ENCODE measurements at places on chromosomes 12 and 14.
A peak's percentile ranks its signal among the peaks of the same experiment; 100 is the strongest.

GRCh38 chr12:93729934-93730333 lies 52.8 kb downstream of the CRADD start:
- DNase-seq, result no peak

DNA sequence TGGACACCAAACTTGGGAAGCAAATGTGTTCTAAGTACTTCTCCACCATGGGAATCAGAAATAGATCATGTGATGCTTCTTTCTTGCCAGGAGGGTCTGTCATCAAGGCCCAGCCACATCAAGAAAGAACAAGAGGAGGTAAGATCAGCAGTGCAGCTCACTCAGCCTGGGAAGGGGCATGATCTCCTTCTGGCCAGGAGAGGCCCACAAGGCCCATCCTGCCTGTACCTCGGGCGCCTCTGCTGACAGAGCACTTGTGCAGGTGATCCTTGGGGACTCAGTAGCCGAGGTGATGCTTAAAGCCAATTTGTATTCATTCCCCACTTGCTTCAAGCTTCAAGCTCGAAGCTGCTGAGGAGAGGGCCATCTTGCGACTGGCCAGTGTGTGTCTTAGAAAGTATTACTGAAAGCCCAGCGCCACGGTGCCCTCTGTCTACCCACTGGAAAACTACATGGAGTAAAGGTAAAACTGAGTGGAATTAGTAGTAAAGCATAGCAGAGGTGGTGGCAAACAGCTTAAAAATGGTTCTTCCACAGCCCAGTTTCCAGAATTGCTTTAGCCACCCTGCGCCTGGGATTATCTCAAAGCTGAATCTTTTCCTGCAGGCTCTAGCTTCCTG lies 26.2 kb downstream of the RTRAF start:
- DNase-seq, result peak; percentile 26

DNA sequence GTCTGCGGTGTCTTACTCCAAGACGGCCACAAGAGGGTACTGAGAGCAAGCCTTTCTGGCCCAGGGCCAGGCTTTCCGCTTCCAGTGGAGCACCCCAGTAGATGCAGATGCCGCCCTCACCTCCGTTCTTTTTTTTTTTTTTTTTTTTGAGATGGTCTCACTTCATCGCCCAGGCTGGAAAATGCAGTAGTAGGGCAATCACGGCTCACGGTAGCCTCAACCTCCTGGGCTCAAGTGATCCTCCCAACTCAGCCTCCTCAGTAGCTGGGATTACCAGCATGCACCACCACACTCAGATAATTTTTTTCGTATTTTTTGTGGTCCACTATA lies 5.6 kb upstream of the LBHD2 start:
- DNase-seq, result peak; percentile 75

DNA sequence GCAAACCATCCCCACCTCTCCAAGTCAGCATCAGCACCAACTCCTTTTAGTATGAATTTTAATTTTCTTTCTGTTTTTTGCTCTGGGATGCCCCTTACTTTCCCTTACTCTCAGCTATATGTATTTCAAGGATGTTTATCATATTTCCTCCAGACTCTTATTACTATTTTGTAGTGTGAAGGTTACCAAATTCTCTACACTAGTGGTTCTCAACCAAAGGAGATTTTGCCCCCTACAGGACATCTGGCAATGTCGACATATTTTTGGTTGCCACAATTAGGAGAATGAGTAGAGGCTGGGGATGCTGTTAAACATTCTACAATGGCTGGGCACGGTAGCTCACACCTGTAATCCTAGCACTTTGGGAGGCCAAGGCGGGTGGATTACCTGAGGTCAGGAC lies 29.1 kb upstream of the SOS2 start:
- peak; percentile 44 for DNase-seq

- DNase-seq, result no peak
Observed at GRCh38 chr12:52383331-52383730, 2.1 kb downstream of the KRT84 start.

DNA sequence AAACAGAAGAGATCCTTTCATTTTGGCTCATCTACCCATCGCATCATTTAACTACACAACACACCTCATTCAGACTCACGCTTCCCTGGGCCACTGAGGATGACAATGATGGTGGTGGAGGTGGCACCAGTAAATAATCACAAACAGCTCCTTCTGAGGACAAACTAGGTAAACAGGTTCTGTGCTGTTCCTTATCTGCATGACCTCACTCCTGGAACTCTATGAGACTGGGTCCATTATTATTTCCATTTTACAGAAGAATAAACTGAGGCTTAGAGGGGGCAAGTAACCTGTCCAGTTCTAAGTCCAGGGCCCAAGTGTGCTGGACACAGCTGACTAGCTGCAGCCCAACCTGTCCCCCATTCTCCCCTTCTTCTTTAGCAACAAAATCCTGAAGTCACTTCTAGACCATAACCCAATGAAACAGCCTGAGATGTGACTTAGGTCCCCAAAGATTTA lies 50.4 kb downstream of the ITPK1 start:
- DNase-seq, result no peak

- no peak for DNase-seq
Observed at GRCh38 chr12:122820838-122821271, 14.4 kb upstream of the HIP1R start.

DNA sequence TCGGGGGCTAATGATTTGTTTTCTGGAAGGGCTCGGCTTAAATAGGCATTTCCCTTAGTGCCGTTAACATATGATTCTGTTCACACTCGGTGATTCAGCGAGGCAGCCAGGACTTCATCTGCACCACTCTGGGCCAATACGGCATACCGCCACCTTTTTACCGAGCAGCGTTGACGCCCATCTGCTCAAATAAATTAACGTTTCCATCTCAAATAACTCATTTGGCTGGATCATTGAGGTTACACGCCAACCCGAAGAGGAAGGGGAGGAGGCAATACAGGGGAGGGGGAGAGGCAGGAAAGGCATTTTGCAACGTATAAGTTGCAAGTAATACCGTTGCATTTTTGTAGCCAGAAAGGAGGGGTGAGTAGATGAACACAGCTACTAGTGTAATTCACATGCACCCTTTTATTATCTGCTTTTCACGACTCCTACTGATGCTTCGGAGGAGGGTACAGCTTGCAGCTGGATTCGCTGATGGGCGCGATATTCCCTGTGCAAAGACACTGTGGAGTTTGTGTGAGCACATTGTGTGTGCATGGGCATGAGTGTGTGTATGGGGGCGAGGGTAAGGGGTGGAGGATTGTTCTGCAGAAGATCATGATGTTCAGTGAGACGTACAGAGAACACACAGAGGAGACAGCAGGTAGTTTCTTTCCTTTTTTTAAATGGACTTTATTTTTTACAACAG lies 45.9 kb downstream of the MAP1LC3B2 start:
- DNase-seq, result peak; percentile 64

- DNase-seq, result no peak
Observed at GRCh38 chr14:51917193-51917592, 56.8 kb downstream of the GNG2 start.

DNA sequence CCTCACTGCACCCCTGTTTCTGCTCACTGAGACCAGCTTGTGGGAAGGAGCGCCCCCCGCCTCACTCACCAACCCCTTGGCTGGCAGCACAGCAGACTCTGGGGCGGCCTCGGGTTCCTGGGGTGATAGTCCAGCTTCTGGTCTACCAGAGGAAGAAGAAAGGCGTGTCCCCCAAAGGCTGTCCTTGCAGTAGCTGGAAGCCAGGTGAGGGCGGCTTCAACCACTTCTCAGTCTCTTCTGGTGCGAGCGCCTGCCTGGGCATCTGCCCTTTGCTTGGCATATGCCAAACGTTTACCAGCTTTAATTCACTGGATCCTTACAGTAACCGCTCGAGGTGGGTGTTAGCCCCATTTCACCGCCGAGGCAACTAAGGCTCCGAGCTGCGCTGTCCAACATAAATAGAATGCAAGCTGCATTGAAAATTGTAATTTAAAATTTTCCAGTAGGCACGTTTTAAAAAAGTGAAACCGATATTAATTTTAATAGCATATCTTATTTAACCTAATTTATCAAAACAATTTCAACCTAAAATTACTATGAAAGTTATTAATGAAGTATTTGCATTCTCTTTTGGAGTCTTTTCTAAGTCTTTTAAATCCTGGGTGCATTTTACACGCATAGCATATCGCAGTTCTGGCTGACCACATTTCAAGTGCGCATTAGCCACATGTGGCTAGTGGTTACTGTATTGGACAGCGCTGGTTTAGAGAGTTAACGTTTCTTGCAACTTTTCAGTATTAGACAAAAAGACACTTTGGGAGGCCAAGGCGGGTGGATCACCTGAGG lies 872 bp downstream of the FAM177A1 start:
- no peak for DNase-seq

GRCh38 chr12:47123730-47124129 lies 44.0 kb upstream of the AMIGO2 start:
- no peak for DNase-seq

- no peak for DNase-seq
Observed at GRCh38 chr12:126617312-126617711, 1552.1 kb downstream of the AACS start.

GRCh38 chr12:68505970-68506369 lies 104.7 kb upstream of the RAP1B start:
- DNase-seq, result no peak

GRCh38 chr12:75389061-75389460 lies 1.8 kb upstream of the GLIPR1L2 start:
- peak; percentile 79 for DNase-seq

All from fibroblast of skin of right biceps (primary cell).